Stimulated activated CD8-positive, alpha-beta memory T cell treated with anti-CD3 and anti-CD28 coated beads, Interleukin-7, amount 100 ng/mL, for 1 hour (primary cell): ENCODE measurements at places on chromosomes 3 and 15.

- DNase-seq: no peak
These were observed 10.1 kb upstream of the FSTL1 start for GRCh38 chr3:120460862-120461261.

DNA sequence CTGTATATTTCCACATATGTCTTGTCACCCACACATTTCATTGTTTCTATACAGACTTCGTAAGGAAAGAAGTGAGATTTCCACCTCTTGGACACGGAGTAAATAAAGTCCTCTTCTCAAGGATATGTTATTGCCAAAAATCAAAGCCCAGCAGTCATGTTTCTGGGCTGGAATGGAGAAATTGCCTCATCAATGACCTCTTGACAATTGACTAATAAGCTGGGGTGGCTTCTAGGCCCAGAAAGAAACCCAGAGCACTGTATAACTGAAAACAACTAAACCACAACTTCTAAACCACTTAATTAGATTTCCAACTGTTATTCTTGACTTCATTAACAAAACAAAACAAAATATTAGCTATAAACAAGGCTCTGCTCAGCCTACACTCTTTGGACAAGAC lies 56.4 kb upstream of the SLC24A5 start:
- DNase-seq: no peak

- DNase-seq: no peak
These were observed 116.5 kb downstream of the SLMAP start for GRCh38 chr3:57872606-57873005.

- no peak for DNase-seq
These were observed 86.1 kb downstream of the XXYLT1 start for GRCh38 chr3:195184716-195185421.

- no peak for DNase-seq
These were observed 50.7 kb upstream of the C3orf49 start for GRCh38 chr3:63768386-63768785.

GRCh38 chr15:30068326-30068725 lies 14.4 kb upstream of the GOLGA8J start:
- no peak for DNase-seq

DNA sequence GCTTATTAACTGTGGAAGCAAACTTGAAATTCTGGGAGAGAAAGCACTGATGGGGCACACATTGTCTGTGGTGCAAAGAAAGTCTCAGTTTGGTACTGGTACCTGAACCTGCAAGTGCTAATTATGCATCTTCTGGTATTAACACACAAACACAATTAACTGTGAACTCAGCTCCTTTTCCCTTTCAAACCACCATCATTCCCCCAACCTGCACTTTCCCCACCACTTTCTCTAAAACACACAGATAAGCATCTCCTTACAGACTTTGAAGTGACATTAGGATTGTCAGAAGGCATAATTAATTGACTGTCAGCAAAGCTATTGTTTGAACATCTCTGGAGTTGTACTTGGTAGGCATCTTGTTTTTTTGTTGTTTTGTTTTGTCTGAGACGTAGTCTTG lies 452.2 kb upstream of the TPRG1 start:
- no peak for DNase-seq

DNA sequence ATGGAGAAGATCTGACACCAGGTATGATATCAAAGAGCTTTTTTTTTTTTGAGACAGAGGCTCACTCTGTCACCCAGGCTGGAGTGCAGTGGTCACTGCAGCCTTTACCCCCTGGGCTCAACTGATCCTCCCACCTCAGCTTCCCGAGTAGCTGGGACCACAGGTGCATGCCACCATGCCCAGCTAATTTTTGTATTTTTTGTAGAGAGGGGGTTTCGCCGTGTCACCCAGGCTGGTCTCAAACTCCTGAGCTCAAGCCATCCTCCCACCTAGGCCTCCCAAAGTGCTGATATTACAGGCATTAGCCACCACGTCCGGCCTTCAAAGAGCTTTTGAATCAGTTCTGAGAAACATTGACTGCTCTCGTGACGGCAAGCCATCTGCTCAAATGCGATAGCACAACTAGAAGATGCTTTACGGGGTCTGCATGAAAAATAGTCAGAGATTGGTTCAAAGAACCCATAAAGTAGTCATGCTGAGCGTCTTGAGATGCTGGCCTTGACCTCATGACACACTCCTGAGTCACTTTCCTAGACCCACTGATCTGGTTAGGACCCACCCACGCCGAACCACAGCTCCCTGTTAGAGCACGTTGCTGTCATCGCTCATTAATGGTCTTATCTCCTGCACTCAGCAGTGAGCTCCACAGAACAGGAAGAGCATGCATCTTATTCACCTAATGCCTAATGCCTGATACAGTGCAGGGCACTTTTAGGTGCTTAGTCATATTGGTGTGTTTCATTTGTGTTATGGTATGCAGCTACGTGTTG lies 57.0 kb upstream of the NR2F2 start:
- no peak for DNase-seq

DNA sequence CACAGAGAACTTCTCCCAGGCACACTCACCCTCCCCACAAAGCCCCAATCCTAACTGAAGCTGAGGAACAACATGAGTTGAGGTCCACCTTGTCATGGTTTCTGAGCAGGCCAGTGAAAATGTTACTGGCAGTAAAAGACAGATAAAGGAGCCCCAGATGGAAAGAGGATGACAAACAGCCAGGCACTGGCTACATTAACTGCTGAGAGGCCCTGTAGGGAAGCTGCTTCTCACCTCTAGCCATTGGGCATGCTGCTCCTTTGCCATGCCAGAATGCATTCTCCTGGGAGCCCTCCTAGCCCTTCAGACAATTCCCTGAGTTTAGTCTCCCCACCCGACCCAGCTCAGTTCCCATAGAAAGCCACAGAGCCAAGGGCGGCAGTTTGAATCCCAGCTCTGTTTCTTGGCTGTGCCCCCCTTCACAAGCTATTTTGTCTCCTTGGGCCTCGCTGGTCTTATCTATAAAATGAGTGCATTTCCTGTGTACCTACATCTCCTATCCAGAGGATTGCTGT lies 60.5 kb downstream of the LMCD1 start:
- DNase-seq: no peak

- no peak for DNase-seq
These were observed 78.5 kb upstream of the SNRPA1 start for GRCh38 chr15:101373577-101373976.

GRCh38 chr3:65967451-65967850 lies 71.3 kb downstream of the MAGI1 start:
- DNase-seq: no peak

- DNase-seq: no peak
These were observed 106.3 kb downstream of the ETFA start for GRCh38 chr15:76204916-76205460.

DNA sequence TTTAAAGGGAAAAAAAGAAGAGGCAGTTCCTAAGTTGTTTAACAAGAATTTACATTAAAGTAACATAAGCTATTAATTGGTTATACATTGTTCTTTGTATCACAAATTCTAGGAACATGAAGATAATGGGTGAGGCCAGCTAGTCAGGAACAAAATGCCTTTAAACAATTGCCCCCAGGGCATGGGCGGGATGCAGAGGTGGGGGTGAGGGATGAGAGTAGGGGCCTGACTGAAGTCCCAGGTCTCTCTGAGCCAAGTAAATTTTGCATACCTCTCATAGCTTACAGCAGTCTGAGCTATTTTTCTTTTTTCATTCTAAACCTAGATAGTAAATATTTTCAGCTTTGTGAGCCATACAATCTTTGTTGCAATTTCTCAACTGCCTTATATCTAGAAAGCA lies 77.8 kb upstream of the RNU6-1 start:
- DNase-seq: no peak

- no peak for DNase-seq
These were observed 1278.0 kb downstream of the OTOL1 start for GRCh38 chr3:162774613-162775100.

- DNase-seq: no peak
These were observed 106.3 kb downstream of the ZBTB20 start for GRCh38 chr3:115040673-115041286.

DNA sequence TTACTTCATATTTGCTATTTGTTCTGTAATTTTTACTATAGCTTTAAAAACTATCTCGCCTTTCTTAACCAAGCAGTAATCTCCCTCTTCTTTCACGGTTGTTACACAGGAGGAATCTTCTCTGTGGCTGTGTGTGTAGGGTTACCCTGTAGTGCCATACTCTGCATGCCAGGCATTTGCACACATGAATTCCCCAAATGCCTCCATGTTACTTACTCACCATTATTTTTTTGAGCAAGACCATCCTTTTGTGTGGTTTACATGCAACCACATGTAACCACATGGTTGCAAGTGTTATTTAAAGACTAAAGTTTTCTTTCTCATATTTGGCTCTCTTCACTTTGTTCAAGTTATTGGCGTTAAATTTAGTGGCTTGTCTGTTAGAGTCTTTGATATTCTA lies 45.5 kb downstream of the HPS3 start:
- DNase-seq: no peak

GRCh38 chr3:119675188-119675874 lies 1.9 kb downstream of the COX17 start:
- no peak for DNase-seq

- DNase-seq: no peak
These were observed 207.8 kb upstream of the MCTP2 start for GRCh38 chr15:94023531-94023930.

DNA sequence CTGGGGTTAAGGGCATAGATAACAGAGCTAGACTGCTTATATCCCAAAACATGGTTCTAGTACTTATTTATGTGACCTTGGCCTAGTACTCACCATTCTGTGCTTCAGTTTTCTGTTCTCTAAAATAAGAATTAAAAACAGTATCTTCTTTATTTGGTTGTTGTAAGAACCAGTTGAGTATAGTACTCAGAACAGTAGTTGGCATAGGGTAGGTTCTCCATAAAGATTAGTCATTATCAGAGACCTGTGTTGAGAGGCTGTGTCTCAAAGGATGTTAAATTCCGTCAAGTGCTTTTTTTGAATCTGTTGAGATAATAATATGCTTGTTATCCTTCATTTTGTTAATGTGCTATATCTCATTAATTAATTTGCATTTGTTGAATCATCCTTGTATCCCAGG lies 47.4 kb upstream of the OSTN start:
- DNase-seq: no peak

GRCh38 chr15:49190586-49190985 lies 20.5 kb downstream of the GALK2 start:
- no peak for DNase-seq

DNA sequence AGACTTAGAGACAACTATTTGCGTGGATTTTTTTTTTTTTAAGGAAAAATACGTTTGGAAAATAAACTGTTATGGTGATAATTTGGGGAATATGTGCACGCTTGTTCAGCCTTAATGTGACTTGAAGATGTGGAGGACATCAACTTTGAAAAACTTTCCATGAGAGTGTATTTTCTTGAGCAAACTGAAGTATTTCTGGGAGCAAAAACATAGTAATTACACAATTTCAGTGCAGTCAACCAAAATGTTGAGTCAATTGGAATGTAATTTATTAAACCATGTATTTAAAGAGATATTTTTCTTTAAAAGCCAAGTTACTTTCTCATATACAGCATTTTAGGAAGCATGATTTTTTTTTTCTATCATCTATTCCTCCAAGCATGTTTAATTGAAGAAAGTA lies 80.3 kb upstream of the FLNB start:
- no peak for DNase-seq

DNA sequence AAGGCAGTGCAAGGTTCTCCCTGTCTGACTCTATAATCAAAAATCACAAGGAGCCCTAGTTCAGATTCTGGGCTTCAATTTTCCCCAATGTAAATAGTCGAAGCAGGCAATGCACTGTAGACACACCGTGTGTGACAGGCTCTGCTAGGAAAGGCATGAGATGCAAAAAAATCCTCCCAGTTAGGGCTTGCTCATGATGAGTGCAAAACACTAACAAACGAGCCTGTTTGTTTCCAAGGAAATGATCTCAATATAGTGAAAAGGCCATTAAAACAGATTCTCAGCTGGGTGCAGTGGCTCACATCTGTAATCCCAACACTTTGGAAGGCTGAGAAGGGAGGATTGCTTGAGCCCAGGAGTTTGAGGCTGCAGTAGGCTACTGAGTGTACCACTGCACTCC lies 55.7 kb downstream of the UMPS start:
- no peak for DNase-seq

DNA sequence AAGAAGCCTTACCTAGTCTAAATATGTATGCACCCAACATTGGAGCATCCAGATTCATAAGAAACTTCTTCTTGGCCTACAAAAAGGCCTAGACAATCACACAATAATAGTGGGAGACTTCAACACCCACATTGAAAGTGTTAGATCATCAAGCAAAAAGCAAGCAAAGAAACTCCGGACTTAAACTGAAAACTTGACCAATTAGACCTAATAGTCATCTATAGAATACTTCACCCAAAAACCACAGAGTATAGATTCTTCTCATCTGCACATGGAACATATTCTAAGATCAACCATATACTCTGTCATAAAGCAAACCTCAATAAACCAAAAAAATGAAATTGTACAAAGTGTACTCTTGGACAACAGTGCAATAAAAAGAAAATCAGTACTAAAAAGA lies 22.3 kb upstream of the OR5K4 start:
- no peak for DNase-seq

- DNase-seq: no peak
These were observed 164.6 kb upstream of the HES1 start for GRCh38 chr3:193971261-193971751.

GRCh38 chr3:62837145-62837787 lies 38.0 kb downstream of the CADPS start:
- no peak for DNase-seq

DNA sequence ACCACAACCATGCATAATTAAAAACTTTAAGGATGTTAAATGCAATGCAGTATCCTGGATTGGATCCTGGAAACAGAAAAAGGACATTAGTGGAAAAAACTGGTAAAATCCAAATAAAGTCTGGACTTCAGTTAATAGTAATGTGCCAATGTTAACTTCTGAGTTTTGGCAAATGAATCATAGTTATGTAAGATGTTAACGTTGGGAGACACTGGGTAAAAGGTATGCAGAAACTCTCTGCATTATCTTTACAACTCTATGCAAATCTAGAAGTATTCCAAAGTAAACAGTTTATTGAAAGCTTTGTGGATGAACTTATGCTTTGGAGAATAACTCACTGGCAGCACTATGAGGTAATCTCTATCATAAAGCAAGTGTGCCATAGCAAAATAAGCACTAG lies 357.4 kb downstream of the RORA start:
- no peak for DNase-seq

- DNase-seq: no peak
These were observed 110.0 kb downstream of the ATG7 start for GRCh38 chr3:11382146-11382745.

DNA sequence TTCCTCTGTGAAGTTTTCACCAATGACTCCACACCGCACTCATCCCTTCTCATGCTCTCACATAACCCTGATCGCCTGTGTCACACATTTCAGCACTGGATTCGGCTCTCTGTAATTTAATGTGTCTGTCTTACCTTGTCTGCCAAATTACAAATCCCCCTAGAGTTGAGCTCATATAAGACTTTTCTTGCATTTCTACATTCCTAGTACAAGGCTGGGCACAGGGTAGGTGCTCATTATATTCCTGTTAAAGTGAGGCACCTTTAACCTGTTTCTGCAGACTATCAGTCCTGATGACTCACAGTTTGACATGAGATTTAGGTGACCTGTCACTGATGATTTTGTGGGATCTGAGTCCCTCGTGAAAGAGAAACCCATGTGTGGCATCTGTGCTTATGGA lies 22.6 kb downstream of the TGM5 start:
- DNase-seq: no peak

- no peak for DNase-seq
These were observed 308.5 kb downstream of the SV2B start for GRCh38 chr15:91408476-91409076.

GRCh38 chr3:55484191-55484689 lies 2.9 kb downstream of the WNT5A start:
- no peak for DNase-seq
